Gastroesophageal sphincter (tissue), 4 donors: ENCODE measurements at places on chromosomes 16 and 17.
A peak's percentile ranks its signal among the peaks of the same experiment; 100 is the strongest.

DNA sequence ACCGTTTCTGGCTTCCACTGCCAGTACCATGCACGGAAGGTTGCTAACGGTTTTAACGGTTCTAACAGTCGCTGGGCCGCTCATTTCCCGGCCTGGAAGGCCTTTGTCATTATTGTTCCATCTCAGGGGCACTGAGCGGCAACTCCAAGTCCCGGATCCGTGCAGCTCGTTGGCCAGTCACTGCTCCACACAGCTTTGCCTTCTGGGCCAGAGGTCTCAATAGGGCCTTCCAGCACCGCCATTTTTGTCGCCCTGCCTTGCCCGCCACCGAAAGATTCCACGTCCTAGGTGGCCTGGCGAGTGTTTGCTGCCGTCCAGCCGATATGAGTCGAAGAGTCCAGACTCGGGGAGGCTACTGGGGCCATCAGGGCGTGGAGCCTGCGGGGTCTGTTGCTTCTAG, 30.3 kb upstream of the ATF7IP2 start:
- H3K36me3 ChIP-seq: no peaks in the 10 kb centered on the region
- no peak for ATAC-seq
- H3K4me3 ChIP-seq: no peak overlapping the region
- H3K4me1 ChIP-seq: no peaks in the 10 kb centered on the region
- peaks cover 4% of the 10 kb centered on the region for H3K27me3 ChIP-seq

DNA sequence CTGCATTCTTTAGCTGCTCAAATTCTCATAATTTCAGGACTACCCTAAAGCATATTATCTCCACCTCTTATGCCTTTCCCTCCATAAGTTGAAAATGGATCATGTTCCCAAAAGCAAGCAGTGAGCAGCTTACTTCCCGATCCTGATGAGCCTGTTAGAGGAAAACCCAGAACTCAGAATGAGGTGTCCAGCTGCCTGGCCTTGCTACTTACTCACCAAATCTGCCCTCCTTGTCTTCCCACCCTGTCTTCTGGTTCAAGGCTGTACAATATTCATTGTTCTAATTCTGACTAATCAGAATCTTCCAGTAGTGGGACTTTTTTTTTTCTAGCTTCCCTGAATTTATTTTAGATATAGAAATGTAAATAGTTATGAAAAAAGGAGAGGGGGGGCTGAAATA, 10.8 kb downstream of the LYRM1 start:
- no peak for ATAC-seq
- H3K4me1 ChIP-seq: peaks cover 23% of the 10 kb centered on the region
- peak overlapping the region; percentile 99 for H3K27ac ChIP-seq

DNA sequence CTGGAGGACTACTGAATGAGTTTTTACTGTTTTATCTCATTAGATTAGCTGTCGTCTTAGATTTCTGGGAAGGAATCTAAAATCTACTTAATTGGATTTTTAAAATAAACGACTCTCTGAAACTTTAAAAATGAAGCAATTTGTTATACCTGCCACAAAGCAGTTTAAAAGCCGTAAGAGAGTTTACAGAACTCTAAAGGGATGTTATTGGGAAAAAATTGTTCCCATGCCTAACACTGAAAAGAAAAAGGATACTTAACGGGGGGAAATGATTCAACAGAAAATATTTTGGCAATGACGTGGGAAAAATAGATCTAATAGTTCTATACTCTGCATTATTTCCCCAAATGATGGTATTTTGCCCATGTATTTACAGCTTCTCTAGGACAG, 27.0 kb downstream of the ARHGAP17 start:
- H3K27ac ChIP-seq: peak overlapping the region; percentile 80
- no peaks in the 10 kb centered on the region for H3K27me3 ChIP-seq
- H3K36me3 ChIP-seq: no peaks in the 10 kb centered on the region
- ATAC-seq: no peak

- peak within 1 kb of the TSS; percentile 60 for H3K27ac ChIP-seq
- H3K4me1 ChIP-seq: peaks cover 80% of the 10 kb centered on the region
- peak within 1 kb of the TSS; percentile 54 for H3K4me3 ChIP-seq
- no peaks in the 10 kb centered on the region for H3K27me3 ChIP-seq
- ATAC-seq: peak; percentile 57
These were observed at the start of gene MAP3K14 for GRCh38 chr17:45316434-45317110. TSS of gene MAP3K14 (minus strand) at chr17:45317020. CDS start at chr17:45290745, 26,275 bp downstream.

GRCh38 chr17:14459955-14460354, 159.1 kb downstream of the HS3ST3B1 start:
- H3K27me3 ChIP-seq: no peaks in the 10 kb centered on the region
- H3K27ac ChIP-seq: no peak overlapping the region
- ATAC-seq: no peak
- no peak overlapping the region for H3K4me3 ChIP-seq
- H3K36me3 ChIP-seq: no peaks in the 10 kb centered on the region
- no peaks in the 10 kb centered on the region for H3K4me1 ChIP-seq

DNA sequence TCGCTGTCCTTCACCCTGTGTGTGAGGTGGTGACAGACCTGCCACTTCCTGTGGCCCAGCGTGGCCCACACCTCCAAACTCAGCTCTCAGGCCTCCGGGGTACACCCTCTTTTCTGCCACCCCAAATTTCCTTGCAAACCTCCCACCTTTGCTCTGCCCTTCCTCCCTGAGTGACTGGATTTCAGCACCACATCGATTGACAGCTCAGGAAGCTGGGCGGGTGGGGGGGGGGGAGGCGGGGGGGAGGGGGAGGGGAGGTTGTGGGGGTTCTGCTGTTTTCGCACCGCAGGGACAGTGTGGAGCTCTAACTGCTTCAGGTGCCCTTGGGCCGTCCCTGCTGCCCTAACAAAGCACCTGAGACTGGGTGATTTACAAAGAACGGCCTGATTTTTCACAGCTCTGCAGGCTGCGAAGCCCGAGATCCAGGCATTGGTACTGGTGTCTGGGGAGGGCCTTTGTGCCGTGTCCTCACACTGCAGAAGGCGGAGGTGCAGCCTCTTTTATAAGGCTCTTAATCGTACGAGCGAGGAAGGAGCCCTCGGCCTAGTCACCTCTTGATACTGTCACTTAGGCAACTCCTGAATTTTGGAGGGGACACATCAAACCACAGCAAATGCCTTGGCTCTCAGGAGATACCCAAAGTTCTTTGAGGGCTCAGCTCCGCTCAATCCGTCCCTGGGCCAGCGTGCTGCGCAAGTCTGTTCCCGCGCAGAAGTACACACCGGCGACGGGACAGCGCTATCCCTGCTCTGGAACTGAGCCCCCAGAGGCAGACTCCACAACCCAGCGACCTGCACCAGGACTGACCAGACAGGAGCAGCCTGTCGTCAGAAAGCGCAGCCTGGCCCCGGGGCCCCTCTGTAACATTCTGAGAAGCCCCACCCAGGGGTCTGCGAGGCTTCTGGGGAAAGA, 3.6 kb downstream of the NDUFAF8 start:
- H3K4me1 ChIP-seq: peaks cover 40% of the 10 kb centered on the region
- no peaks in the 10 kb centered on the region for H3K27me3 ChIP-seq
- no peak for ATAC-seq
- H3K4me3 ChIP-seq: no peak overlapping the region
- H3K27ac ChIP-seq: no peak overlapping the region
- H3K36me3 ChIP-seq: peaks cover 36% of the 10 kb centered on the region

DNA sequence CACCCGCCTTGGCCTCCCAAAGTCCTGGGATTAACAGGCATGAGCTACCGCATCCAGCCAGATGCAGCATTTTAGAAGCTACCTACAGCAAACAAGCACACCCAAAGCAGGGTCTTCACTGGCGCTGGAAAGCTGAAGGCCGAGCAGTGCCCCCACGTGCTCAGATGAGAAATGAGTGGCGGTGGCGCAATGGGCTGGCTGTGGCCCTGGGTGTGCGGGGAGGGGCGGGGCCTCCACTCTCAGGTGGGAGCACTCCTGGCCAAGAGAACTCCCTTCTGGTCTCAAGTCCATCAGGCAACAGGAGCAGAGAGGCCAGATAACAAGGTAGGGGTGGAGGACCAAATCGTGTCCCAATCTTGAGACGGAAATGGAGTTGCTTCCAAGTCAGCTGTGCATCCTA, 12.1 kb downstream of the TMEM11 start:
- ATAC-seq: no peak
- no peaks in the 10 kb centered on the region for H3K36me3 ChIP-seq
- peaks cover 74% of the 10 kb centered on the region for H3K4me1 ChIP-seq
- H3K27ac ChIP-seq: no peak overlapping the region
- H3K27me3 ChIP-seq: no peaks in the 10 kb centered on the region

- H3K4me1 ChIP-seq: no peaks in the 10 kb centered on the region
- no peak overlapping the region for H3K27ac ChIP-seq
- no peaks in the 10 kb centered on the region for H3K36me3 ChIP-seq
- no peak overlapping the region for H3K4me3 ChIP-seq
- ATAC-seq: no peak
These were observed 11.8 kb downstream of the HID1 start for GRCh38 chr17:74960570-74961342.

GRCh38 chr17:7336240-7337175, at the start of gene ACAP1:
TSS of gene ACAP1 (plus strand) at chr17:7336529. CDS start at chr17:7336735, 206 bp downstream.
- H3K27me3 ChIP-seq: peaks cover 70% of the 10 kb centered on the region
- ATAC-seq: no peak
- H3K4me1 ChIP-seq: no peaks in the 10 kb centered on the region
- no peak within 1 kb of the TSS for H3K4me3 ChIP-seq

DNA sequence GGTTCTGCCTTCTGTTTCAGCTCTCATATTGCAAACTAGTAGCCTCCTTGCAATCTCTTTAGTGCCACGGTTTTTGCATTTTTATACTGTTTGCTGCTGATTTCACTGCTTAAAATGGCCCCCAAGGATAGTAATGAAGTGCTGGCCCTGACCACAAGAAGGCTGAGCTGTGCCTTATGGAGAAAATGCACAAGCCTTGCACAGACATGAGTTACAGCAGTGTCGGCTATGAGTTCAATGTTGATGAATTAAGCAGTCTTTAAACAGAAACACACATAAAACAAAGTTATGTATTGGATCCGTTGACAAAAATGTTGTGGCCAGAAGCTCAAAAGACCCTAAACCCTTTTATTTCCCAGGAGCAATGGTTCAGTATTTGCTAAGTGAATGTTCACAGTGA, 210.6 kb upstream of the DYNLRB2 start:
- H3K27me3 ChIP-seq: no peaks in the 10 kb centered on the region
- no peaks in the 10 kb centered on the region for H3K36me3 ChIP-seq
- H3K27ac ChIP-seq: no peak overlapping the region
- ATAC-seq: no peak
- H3K4me1 ChIP-seq: no peaks in the 10 kb centered on the region

DNA sequence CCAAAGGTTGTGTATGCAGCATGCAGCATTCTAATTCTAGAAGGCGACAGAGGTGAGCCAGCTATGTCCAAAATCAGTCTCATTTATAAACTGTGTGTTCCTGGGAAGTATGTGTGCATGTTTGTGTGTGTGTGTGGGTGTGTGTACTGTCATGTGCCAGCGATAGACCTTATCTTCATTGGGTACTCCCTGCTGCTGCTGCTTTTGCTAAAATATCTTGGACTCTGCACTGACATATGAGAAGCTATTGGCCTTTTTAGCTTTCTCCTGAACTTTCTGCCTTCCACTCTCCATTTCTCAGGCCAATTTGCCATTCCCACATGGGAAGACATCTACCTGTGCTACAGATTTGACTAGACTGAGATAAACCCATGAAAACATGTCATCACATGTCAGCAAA, 2.0 kb upstream of the LPO start:
- no peaks in the 10 kb centered on the region for H3K36me3 ChIP-seq
- no peak for ATAC-seq
- H3K4me3 ChIP-seq: no peak overlapping the region

GRCh38 chr16:69921127-69921526, 30.0 kb upstream of the CLEC18A start:
- peaks cover 25% of the 10 kb centered on the region for H3K4me1 ChIP-seq
- peaks cover 21% of the 10 kb centered on the region for H3K36me3 ChIP-seq
- H3K27ac ChIP-seq: no peak overlapping the region
- no peak for ATAC-seq
- no peaks in the 10 kb centered on the region for H3K27me3 ChIP-seq

GRCh38 chr16:67675999-67676398, 9.4 kb downstream of the C16orf86 start:
- no peaks in the 10 kb centered on the region for H3K27me3 ChIP-seq
- no peaks in the 10 kb centered on the region for H3K36me3 ChIP-seq
- no peak overlapping the region for H3K4me3 ChIP-seq
- H3K27ac ChIP-seq: no peak overlapping the region
- no peaks in the 10 kb centered on the region for H3K4me1 ChIP-seq

DNA sequence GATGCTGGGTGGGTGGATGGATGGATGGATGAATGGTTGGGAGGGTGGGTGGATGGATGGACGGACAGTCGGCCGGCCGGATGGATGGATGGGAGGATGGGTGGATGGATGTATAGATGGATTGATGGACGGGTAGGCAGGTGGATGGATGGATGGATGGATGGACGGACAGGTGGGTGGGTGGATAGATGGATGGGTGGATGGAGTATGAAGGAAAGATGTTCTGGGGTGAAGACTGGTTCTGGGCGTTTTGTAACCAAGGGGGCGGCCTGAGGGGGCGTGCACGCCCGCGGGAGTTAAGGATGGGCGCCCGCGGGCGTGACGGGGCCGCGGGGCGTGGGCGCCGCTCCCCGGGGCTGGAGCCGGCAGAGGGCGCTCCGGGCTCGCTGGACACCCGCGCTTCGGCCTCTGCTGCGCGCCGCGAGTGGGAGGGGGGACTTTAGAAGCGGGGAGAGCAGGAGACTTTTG, at the start of gene NECAB2:
Gene NECAB2 (plus strand): TSS at position 407 of the 468 bp plus-strand sequence. CDS start 405 bp downstream, outside the sequence.
- H3K4me3 ChIP-seq: no peak within 1 kb of the TSS
- ATAC-seq: peak; percentile 53
- peaks cover 21% of the 10 kb centered on the region for H3K27me3 ChIP-seq
- H3K27ac ChIP-seq: no peak within 1 kb of the TSS

GRCh38 chr17:16507918-16508533, 16.0 kb upstream of the LRRC75A start:
- H3K27me3 ChIP-seq: no peaks in the 10 kb centered on the region
- no peak for ATAC-seq
- H3K36me3 ChIP-seq: no peaks in the 10 kb centered on the region
- H3K27ac ChIP-seq: no peak overlapping the region

GRCh38 chr17:48129981-48130380, 22.4 kb downstream of the SNX11 start:
- H3K27me3 ChIP-seq: no peaks in the 10 kb centered on the region
- H3K4me3 ChIP-seq: no peak overlapping the region
- ATAC-seq: no peak

GRCh38 chr16:19419698-19420075, 2.0 kb downstream of the TMC5 start:
- H3K27ac ChIP-seq: no peak overlapping the region
- H3K36me3 ChIP-seq: no peaks in the 10 kb centered on the region
- H3K27me3 ChIP-seq: peaks cover 43% of the 10 kb centered on the region
- H3K4me3 ChIP-seq: no peak overlapping the region
- no peak for ATAC-seq
- H3K4me1 ChIP-seq: no peaks in the 10 kb centered on the region

- no peak overlapping the region for H3K27ac ChIP-seq
- H3K36me3 ChIP-seq: no peaks in the 10 kb centered on the region
- H3K4me3 ChIP-seq: no peak overlapping the region
- no peak for ATAC-seq
These were observed 9.6 kb downstream of the DLX3 start for GRCh38 chr17:49985310-49985990.

DNA sequence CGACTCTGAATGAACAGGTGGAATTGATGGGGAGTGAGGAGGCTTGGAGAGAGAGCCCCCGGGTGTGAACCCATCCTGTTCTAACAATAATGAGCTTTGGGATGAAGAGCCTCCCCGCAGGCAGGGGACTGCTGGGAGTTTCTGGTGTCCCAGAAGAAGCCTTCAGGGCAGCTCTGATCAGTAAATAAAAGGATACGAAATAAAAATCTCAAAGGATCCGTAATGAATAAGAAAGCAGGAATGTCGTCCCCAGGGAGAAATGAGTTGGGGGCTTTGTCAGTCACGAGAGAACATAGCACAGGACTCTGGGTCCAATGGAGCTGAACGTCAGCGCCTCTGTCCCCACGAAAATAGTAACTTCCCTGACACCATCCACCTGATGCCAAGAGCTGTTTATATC, 113.4 kb downstream of the PITPNC1 start:
- peak overlapping the region; percentile 23 for H3K4me3 ChIP-seq
- no peaks in the 10 kb centered on the region for H3K27me3 ChIP-seq
- no peaks in the 10 kb centered on the region for H3K36me3 ChIP-seq
- peaks cover 7% of the 10 kb centered on the region for H3K4me1 ChIP-seq
- peak overlapping the region; percentile 78 for H3K27ac ChIP-seq
